Mesothelial cell of epicardium (in vitro differentiated cells): ENCODE measurements at places on chromosomes 7 and 10. TPM values are rescaled to one million over a fixed set of nuclear protein-coding genes. Genes with fewer than 3 reads are reported as not detected.

The CDHR1 gene
- total RNA-seq, result 0.16 to 0.25 TPM (median 0.24 TPM) in 3 replicates

The PPIA gene
- 935 to 982 TPM (median 943 TPM) in 3 replicates for total RNA-seq

The ERVW-1 gene
- 0.16 to 0.24 TPM in 2 of 3 replicates, not detected in the other for total RNA-seq

The TNS3 gene
- 427 to 461 TPM (median 452 TPM) in 3 replicates for total RNA-seq

The CALY gene
- 2.1 to 3.7 TPM (median 2.1 TPM) in 3 replicates for total RNA-seq

The FAM25C gene
- total RNA-seq, result not detected in 3 replicates

The SPACDR gene
- 2.0 to 3.6 TPM (median 3.3 TPM) in 3 replicates for total RNA-seq

The GATA3 gene
- 59.6 to 67.4 TPM (median 63.6 TPM) in 3 replicates for total RNA-seq

The LRRD1 gene
- total RNA-seq, result 0.42 to 0.51 TPM (median 0.50 TPM) in 3 replicates

The PNPLA8 gene
- 18.0 to 20.0 TPM (median 18.0 TPM) in 3 replicates for total RNA-seq

The C10orf62 gene
- total RNA-seq, result not detected in 3 replicates

The TFR2 gene
- total RNA-seq, result 0.38 to 0.69 TPM (median 0.54 TPM) in 3 replicates

The TMEM72 gene
- 0.67 to 0.71 TPM (median 0.68 TPM) in 3 replicates for total RNA-seq

DNA sequence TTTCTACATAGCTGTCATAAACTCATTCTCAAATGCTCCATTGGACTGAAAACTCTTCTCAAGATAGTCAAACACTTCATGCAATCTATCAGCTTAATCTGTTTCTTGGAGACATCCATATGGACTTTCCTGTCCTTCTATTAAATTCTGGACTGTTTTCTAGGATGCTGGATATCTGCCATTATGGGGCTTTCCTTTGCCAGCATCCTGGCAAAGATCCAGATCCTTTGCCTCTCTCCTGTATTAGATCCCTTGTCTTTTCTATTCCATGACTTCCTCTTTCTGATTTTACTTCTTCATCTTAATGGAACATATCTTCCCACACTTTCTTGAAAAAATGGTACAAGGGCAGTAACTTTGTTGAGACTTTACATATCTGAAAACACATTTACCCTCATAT is 35.9 kb upstream of the SKAP2 start:
- no peak for DNase-seq

DNA sequence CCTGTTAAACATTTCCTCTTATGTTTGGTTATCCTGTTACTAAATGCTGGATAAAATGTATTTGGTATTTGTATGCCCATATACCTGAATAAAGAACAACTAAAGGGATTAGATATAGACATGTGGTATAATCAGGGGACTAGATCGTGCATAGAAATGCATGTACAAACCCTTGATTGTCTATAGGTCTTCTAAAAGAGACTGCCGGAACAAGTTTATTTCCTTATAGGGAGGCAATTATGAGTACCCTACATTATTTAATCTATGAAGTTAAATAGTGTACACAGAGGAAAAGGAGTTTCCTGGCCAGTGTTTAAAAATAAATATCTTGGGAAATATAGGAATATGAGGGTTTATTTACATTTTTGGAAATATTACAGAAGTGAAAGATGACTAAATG is 44.6 kb downstream of the CCSER2 start:
- DNase-seq, result no peak

DNA sequence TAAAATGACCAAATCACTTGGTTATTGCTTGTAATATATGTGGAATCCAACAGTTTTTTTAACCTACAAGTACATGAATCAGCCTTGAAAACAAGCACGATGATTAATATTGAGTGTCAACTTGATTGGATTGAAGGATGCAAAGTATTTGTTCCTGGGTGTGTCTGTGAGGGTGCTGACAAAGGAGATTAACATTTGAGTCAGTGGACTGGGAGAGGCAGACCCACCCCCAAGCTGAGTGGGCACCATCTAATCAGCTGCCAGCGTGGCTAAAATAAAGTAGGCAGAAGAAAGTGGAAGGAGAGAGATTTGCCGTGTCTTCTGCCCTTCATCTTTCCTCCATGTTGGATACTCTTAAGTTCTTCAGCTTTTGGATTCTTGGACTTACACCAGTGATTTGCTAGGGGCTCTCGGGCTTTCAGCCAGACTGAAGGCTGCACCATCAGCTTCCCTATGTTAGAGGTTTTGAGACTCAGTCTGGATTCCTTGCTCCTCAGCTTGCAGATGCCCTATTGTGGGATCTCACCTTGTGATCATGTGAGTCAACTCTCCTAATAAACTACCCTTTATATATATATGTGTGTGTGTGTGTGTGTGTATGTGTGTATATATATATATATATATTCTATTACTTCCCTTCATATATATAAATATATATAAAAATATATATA is 118.4 kb upstream of the WDR11 start:
- no peak for DNase-seq

DNA sequence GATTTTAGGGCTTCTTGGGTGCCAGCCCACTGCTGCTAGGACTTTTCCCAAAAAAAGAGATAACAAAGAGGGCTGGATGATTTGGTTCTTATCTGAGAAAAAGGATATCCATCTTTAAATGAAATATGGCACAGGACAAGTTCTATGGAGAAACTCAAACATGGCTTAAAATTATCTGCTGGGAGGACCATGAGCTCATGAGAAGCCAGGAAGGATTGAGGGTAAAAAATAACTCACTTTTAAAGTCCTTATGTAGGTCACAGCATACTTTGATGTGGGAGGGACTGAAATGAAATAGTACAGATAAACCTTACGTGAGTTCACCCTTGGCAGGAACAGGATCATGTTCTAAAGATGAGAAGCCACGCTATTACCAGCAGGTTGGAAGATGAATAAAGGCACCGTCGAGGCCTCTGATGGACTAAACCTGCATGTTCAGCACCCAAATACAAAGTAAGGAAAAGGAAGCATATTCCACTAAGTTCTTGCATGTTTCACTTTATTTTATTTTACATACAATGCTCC is 369.2 kb upstream of the KLF6 start:
- DNase-seq, result no peak

- no peak for DNase-seq
Observed at GRCh38 chr10:3179174-3179573, 6.6 kb upstream of the PITRM1 start.

- DNase-seq, result no peak
Observed at GRCh38 chr7:3973264-3973663, 672.2 kb downstream of the SDK1 start.

- no peak for DNase-seq
Observed at GRCh38 chr7:13042605-13043236, 355.3 kb downstream of the ARL4A start.

- no peak for DNase-seq
Observed at GRCh38 chr7:129240119-129240820, 15.4 kb downstream of the AHCYL2 start.

DNA sequence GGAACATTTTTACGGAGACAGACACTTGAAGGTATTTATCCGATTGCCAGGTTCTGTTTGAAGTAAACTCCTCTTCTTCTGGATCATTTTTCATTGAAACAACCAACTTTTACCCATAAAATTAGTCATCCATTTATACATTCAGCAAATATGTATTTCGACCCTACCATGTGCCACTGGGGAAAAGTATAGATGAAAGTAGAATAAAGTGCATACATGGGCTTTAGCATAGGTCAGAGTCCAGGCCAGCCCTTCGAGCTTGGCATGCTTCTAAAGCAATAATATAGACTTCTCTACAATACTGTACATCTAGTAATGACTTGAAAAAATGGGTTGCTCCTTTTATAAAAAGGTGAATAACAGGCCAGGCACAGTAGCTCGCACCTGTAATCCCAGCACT is 10.1 kb downstream of the SLC25A16 start:
- no peak for DNase-seq

GRCh38 chr10:130340816-130341215 is 204.6 kb downstream of the GLRX3 start:
- DNase-seq, result no peak

DNA sequence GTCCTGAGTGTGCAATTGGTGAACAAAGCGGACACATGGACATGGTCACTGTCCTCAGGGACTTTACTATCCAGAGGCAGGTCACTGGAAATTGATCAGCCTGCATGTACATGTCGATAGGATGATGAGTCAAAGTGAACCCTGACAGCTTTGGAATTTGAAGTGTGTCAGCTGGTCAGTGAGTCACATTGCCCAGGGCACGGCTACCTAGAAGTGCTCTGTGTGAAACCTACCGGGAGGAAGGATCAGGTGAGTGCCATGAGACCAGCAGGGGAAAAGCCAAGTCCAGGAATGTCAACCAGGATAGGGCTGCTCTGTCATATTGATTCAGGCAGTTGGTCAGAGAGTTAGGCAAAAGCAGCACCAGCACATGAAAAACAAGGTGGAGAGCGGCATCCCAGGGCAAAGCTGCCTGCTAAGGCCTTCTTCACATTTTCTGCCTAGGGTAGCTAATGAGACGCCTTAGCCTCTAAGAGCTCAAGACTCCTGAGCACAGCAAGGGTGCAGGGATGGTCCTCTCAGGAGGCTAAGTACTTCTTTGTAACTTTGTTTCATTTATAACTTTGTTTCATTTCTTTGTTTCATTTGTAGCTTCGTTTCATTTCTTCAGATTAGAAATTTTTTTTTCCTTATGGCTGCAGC is 19.4 kb upstream of the PDCD4 start:
- no peak for DNase-seq

DNA sequence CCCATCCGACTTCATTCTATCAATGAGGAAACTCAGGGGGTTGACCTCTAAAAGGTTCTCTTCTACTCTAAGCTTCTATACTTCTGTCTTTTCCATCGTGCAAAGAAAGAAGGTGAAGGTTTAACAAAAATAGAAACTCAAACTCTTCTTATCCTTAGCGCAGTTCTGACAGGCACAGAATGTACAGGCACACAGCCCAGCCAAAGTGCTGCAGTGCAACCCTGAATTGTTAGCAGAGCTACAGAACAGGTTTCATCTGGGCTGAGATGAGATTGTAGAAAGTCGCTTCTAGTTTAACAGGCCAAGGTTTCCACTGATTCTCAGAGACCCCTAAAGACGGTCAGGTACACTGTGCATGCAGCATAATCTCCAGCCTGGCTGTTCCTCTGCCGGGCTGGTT is 79.3 kb upstream of the AFAP1L2 start:
- no peak for DNase-seq

DNA sequence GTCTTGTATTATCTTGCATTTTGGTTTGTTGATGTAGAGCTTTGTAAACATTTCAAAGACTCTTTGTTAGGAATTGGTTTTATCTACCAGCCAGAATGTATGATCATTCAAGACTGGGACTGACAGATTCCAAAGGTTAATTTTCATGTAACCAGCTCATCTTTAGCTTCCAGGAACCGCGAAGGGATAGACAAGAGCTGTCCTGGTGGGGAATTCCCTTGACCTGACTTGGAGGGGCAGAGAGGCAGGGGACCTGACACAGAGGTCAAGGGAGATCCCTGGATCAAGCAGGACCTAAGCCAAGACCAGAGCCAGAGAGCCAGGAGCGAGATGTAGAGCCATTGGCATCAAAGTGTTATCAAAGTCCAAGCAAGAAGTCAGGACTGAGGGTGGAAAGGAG is 6.6 kb upstream of the LOXL4 start:
- no peak for DNase-seq

DNA sequence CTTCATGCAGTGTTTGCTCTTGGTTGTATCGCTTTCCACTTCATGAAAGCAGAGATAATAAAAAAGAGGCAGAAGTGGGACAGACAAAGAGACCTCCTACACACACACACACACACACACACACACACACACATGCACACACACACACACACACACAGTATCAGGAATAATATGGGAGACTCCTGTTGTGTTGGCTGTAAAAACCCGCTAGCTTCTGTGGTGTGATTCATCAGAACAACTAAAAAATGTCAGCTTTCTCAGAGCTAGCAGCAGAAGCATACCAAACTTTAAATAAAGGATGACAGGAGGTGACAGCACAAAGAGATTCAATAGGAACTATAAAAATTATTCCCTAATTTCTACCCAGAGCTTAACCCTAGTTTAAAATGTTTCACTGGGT is 148.2 kb upstream of the LRRTM3 start:
- no peak for DNase-seq
